LHCN-M2 (cell line): ENCODE measurements at places on chromosomes 12 and 14.
A peak's percentile ranks its signal among the peaks of the same experiment; 100 is the strongest.

DNA sequence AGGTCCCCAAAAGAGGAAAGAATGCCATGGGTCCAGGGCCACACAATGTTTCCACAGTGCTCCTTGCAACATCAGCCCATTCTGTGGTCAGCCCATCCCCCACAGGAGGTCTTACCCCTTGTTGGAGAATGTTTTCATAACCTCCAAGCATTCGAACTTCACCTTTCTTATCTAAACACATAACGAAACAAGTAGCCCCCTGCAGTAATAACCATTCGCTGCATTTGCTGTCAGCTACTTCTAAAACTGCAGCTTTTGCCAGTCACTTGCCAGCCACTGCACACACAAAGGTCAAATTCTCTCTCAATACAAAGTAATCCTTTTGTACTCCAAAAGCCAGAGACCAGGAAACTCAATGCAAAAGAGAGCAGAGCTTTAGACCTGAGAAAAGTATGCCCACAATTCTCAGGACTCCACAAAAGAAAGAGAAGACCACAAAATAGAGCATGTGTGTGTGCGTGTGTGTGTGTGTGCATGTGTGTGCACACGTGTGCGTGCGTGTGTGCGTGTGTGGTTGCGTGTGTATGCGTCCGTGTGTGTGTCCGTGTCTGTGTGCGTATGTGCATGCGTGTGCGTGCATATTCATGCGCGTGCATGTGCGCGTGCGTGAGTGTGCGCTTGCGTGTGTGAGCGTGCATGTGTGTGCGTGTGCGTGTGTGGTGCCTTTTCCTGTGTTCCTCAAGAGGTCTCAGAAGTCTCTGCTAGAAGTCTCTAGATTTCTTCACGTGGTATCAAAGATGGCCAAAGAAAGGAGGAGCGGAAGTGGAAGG lies 31.7 kb upstream of the NINJ2 start:
- DNase-seq, result no peak

GRCh38 chr14:100592972-100593371 lies 5.8 kb upstream of the BEGAIN start:
- DNase-seq, result no peak

GRCh38 chr12:64678248-64678647 lies 68.0 kb downstream of the RASSF3 start:
- DNase-seq, result no peak

- no peak for DNase-seq
Observed at GRCh38 chr14:97942921-97943320, 1145.7 kb downstream of the VRK1 start.

GRCh38 chr12:115785548-115785947 lies 491.9 kb downstream of the MED13L start:
- no peak for DNase-seq

DNA sequence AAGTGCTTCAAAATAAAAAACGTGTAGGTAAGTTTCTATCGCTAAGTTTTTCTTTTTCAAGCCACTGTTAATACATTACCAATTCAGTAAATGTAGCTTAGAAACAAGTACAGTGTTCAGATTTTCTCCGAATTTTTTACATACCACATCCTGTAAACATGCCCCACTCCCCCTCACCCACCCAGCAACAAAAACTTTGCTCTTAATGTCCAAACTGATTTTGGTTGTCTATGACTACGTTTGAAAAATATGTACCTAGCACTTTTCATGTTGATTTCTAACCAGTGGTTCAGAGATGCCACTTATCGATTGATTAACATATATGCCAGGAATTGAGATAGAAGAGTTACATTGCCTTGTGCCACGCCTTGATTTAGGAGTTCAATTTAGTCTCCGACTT lies 663 bp upstream of the LIN7A start:
- no peak for DNase-seq

GRCh38 chr14:37637341-37637740 lies 41.9 kb downstream of the TTC6 start:
- no peak for DNase-seq

DNA sequence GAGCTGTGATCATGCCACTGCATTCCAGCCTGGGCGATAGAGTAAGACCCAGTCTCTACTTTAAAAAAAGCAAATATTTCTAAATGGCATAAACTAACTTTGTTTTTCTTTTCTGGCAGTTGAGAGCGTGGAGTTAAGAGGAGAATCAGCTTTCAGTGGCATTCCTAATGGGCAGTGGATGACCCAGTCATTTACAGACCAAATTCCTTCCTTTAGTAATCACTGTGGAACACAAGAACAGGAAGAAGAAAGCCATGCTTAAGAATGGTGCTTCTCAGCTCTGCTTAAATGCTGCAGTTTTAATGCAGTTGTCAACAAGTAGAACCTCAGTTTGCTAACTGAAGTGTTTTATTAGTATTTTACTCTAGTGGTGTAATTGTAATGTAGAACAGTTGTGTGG lies 21.2 kb downstream of the TDG start:
- peak; percentile 37 for DNase-seq

DNA sequence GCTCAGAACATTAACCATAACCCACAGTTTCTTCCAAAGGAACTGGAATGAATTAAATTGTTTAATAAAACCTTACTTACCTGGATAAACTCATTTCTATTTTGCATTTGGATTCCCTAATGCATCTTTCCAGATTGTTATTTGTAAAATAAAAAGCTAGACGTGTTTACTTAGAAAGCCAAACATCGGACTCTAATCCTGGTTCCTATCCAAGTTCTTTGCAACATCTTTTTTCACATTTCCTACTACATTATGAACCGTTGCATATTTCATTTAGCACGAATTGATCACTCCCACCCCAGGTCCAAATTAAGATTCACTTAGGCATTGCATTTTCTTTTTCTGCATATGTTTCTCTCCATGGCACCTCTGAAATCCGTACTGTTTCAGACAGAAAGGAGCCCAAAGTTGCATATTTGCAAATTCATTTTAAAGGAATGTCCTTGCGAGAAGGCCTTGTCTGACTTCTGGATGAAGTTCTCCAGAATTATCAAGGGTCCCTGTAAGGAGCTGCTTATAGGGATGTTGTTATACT lies 164.4 kb upstream of the GSC start:
- DNase-seq, result no peak

- peak; percentile 3 for DNase-seq
Observed at GRCh38 chr14:65686761-65687160, 274.2 kb downstream of the FUT8 start.

DNA sequence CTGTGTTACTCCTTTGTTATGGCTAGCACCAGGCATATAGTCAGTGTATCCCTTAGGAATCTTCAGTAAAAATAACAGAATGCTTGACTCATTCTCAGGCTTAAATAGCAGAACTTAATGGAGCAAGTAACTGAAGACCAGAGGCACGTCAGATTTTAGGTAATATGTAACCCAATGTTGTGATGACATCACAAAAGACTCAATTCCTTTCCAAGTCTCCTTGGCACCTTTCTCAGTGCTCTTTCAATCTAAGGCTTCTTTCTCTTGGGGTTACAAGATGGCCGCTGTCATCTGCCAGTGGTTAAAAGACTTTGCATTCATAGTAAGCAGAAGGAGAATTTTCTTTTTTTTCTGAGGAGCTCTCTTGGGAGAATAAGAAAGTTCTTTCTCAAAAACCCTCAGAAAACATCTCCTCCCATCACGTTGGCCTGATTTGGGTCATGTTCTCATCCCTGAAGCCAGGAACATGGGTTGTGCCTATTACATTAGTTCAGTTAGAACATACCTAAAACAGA lies 33.4 kb upstream of the DCN start:
- peak; percentile 81 for DNase-seq

DNA sequence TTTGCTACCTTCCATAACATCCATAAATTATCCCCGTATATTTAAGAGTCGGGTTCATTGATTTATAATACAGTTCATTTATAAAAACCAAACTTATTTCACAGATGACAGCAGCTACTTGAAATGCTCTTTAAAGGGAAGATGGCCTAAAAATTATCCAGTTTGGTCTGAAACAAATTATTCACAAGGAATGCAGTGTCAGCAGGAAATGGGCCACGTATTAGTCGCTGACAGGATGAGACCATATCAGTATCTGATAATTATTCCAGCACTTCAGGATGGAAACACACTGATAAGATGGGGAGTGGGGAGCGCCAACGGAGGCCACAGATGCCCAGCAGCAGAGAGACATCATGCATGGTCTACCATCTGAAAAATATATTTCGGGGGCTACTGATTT lies 60.5 kb upstream of the TMEM132D start:
- no peak for DNase-seq

GRCh38 chr14:91509083-91509877 lies 830 bp downstream of the PPP4R3A start:
- no peak for DNase-seq

GRCh38 chr12:13627536-13627935 lies 353.9 kb downstream of the GRIN2B start:
- no peak for DNase-seq

DNA sequence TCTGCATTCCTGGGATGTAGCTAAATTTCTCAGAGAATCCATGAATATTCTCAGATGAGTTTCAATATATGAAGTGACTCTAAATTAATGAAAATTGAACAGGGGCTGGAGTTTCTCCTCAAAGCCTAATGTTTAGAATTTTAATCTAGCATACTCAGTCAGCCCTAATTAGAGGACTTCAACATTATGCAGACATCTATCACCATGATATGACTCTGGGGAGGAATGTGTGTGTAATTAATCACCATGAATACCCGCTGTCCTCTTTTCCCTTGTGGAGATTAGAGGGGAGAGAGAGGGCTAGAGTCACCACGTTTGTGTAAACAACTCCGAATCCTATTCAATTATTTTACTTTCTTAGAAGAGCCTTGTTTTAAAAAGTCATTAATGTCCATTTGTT lies 698.6 kb upstream of the MDGA2 start:
- DNase-seq, result no peak

GRCh38 chr12:67710582-67710981 lies 62.0 kb downstream of the DYRK2 start:
- peak; percentile 81 for DNase-seq

DNA sequence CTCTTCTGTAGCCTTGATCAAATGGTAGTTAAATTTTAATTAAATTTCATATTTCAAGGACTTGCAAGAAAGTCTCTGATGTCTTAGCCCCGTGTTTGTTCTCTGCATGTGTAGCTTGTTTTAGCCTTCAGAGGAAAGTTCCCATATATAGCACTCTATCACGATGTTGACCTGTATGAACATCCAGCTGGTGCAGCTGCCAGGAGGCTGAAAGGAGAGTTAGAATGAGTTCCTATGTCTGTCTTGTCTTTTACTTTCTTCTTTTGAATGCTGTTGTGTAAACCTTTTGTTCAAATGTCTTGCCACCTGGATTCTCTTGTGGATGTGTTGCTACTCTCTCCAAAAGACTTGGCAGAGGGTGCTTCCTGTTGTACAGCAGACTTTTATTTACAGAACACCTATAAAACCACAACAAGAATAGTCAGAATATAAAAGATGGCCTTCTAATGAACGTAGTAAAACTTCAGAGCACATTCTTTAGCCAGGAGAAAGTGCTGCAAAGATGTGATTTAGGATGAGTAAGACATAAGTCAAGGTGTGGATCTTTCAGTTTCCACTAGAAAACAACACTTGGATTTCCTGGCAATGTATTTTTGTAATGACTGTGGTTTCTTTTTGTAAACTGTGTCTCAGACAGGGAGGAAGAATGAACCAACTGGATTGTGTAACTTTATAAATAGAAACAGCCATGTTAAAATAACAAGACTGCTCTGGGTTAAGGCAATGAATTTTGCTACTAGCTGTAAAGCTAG lies 17.2 kb downstream of the NAV3 start:
- peak; percentile 87 for DNase-seq

- DNase-seq, result no peak
Observed at GRCh38 chr12:84763107-84763506, 149.5 kb downstream of the SLC6A15 start.

DNA sequence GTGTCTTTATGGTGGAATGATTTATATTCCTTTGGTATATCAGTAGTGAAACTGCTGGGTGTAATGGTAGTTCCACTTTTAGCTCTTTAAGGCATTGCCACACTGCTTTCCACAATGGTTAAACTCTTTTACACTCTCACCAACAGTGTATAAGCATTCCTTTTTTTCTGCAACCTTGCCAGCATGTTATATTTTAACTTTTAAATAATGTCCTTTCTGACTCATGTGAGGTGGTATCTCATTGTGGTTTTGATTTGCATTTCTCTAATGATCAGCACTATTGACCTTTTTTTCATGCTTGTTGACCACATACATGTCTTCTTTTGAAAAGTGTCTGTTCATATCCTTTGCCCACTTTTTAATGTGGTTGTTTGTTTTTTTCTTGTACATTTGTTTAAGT lies 142.5 kb downstream of the MSRB3 start:
- DNase-seq, result no peak

GRCh38 chr12:132167611-132168310 lies 23.5 kb downstream of the NOC4L start:
- no peak for DNase-seq
